ENCODE measurements at places on chromosomes 1 and 21.
A peak's percentile ranks its signal among the peaks of the same experiment; 100 is the strongest.

- no peak overlapping the region for H3K4me3 ChIP-seq
- H3K27me3 ChIP-seq: no peaks in the 10 kb centered on the region
- peaks cover 71% of the 10 kb centered on the region for H3K36me3 ChIP-seq
Observed at GRCh38 chr1:167663002-167663772, 33.2 kb downstream of the RCSD1 start.

DNA sequence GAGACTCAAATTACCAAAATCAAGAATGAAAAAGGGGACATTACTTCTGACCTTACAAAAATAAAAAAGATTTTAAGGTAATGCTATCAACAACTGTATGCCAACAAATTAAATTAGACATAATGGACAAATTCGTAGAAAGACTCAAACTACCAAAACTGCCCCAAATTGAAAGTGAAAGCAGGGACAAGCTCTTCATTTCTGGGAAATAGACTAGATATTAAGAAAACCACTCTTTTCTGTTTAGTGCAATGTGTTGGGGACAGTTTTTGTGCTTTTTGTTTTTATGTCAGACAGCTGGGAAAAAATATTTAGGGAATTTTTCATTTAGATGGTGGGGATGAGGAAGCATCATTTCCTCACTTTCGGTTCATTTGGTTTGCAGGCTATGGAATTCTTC is 4.9 kb upstream of the GBP1 start:
- H3K36me3 ChIP-seq: peaks cover 16% of the 10 kb centered on the region
- H3K27me3 ChIP-seq: no peaks in the 10 kb centered on the region
- no peak for DNase-seq
- H3K27ac ChIP-seq: peak overlapping the region; percentile 86

- no peak for DNase-seq
- H3K4me1 ChIP-seq: no peaks in the 10 kb centered on the region
- no peak overlapping the region for H3K27ac ChIP-seq
- no peaks in the 10 kb centered on the region for H3K27me3 ChIP-seq
- no peaks in the 10 kb centered on the region for H3K36me3 ChIP-seq
- H3K4me3 ChIP-seq: no peak overlapping the region
Observed at GRCh38 chr21:21101911-21102310, 103.7 kb downstream of the NCAM2 start.

DNA sequence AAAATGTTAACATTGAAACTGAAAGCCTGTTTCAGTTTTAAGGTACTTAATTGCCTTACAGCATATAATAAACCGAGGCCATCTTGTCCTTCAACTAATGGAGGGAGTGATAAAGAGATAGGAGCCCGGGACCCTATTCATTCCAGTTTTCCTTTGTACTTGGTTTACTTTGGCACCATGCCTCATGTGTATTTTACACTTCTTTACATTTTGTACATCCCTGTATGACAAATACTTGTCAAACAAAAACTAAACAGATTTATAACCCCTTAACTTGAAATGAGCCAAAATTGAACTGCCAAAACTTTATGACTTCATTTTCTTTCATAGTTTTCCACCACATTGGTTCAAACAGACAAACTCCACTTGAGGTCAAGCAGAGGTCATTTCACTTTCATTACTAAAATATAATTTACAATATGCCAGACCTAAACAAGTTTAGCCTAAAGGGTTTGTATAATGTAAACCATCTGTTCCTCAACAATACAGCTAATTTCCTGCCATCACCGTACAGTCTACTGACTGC is 30.9 kb upstream of the UBE2U start:
- peaks cover 9% of the 10 kb centered on the region for H3K27me3 ChIP-seq
- no peak for DNase-seq
- peaks cover 6% of the 10 kb centered on the region for H3K4me1 ChIP-seq
- H3K27ac ChIP-seq: no peak overlapping the region

DNA sequence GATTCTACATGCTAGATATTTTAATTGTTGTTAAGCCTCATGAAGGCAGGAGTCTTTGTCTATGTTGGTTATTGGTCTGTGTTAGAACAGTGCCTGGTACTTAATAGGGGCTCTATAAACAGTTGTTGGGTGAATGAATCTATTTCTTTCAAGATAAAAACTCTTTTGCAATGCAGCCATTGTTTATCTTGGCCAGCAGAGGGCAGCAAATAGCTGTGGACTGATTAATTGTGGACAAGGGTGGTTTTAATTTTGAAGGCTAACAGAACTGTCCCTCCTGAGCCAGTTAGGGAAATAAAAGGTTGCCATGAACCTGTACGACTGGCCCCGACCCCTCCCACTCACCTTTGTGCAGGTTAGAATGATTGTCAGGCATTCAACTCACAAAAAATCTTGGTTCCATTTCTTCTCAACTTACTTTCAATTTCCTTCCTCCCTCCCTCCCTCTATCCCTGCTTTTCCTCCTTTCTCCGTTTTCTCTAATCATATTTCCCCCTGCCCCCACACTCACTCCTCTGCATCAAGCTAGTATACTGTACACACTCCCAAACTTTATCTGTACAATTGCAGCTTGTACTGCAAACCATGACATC is 66.3 kb upstream of the DIRAS3 start:
- peak overlapping the region; percentile 52 for H3K4me3 ChIP-seq
- H3K4me1 ChIP-seq: no peaks in the 10 kb centered on the region
- peaks cover under 1% of the 10 kb centered on the region for H3K27me3 ChIP-seq
- no peak overlapping the region for H3K27ac ChIP-seq
- no peaks in the 10 kb centered on the region for H3K36me3 ChIP-seq

- H3K36me3 ChIP-seq: peaks cover 10% of the 10 kb centered on the region
- no peak for DNase-seq
- no peak overlapping the region for H3K27ac ChIP-seq
- H3K27me3 ChIP-seq: no peaks in the 10 kb centered on the region
Observed at GRCh38 chr21:45090966-45091365, 16.6 kb downstream of the ADARB1 start.

GRCh38 chr1:21818656-21819055 is 6.6 kb downstream of the LDLRAD2 start:
- H3K4me1 ChIP-seq: peaks cover 10% of the 10 kb centered on the region
- H3K4me3 ChIP-seq: no peak overlapping the region
- no peaks in the 10 kb centered on the region for H3K36me3 ChIP-seq
- peaks cover 4% of the 10 kb centered on the region for H3K27me3 ChIP-seq
- peak; percentile 59 for DNase-seq

GRCh38 chr1:117673405-117673804 is 67.6 kb downstream of the TENT5C start:
- no peak overlapping the region for H3K4me3 ChIP-seq
- no peak overlapping the region for H3K27ac ChIP-seq
- peaks cover 20% of the 10 kb centered on the region for H3K4me1 ChIP-seq
- no peaks in the 10 kb centered on the region for H3K36me3 ChIP-seq

Data from activated CD8-positive, alpha-beta T cell treated with anti-CD3 and anti-CD28 coated beads, Interleukin-2, amount 10 ng/mL, durations not matched to agents 7 days and 5 days (primary cell).